ENCODE measurements at places on chromosomes 4 and X.

DNA sequence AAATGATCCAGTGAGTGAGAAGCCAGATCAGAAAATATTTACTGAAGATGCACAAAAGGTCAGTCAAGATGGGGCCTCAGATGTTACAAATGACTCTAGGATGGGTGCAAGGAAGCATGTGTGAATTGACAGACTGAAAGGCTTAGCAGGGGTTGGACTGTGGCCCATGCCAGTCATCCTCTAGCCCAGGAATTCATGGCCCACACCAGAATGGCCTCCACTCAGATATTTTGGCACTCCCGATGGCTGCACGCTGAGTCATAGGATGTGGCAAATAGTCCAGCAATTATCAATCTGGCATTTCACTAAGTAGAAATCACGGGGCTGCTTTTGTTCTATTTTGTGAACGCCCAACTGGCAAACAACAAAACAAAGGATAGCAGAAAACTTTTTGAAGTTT is 406.5 kb downstream of the IQCM start:
- DNase-seq = no peak

- no peak for DNase-seq
These were observed 226.9 kb downstream of the ARHGAP24 start for GRCh38 chr4:85701861-85702321.

DNA sequence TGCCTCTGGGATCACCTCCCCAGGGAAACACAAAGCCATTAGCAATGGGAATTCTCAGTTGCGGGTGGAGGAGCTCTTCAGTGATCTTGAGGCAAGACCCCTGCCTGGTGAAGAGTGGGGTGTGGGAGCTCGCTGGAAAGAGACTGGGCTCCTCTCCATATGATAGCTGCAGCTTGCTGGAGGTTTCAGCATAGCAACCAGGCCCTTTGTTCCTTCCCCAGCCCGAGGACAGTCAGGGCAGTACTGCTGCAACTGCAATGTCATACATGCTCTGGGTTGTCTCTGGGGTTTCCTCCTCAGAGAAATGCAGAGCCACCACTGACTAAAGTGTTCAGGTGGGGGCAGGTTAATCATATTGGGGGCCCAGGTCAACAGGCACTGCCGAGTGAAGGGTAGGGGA is 81.3 kb downstream of the ARHGAP24 start:
- no peak for DNase-seq

DNA sequence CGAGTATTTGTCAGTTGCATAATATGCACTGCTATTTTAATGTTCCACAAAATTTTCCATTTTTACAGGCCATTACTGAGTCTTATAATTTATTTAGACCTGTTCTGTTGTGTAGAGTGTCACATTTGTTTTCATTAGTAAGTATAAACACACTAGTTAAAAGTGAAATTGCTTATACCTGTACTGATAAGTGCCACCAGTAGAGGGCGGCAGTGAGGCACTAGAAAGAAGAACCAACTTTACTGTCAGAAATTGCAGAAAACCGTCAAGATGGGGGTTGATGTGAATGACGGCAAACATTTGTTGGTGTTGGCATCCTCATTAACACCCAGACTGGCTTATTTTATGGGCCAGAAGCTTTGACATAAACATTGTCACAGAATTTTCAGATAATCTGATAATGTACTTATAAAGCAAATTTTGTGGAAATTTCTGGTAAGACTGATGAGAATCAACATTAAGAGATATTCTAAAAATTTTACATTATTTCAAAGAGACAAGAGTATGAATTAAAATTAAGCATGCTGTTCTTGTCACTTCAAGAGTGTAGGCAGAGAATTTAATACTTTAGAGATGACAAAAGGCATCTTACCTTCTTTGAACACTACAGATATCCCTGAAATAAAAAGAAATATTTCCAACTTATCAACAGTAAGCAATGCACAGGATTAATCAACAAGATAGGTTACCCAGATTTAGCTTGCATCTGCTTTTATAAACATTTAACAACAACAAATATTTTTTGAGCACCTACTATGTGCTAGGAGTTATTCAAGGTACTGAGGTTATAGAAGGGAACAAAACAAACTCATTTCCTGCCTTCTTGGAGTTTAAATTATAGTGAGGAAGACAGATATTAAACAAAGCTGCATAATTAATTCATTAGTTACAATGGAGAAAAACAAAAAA is 24.9 kb downstream of the ALPK1 start:
- peak; percentile 51 for DNase-seq

- peak; percentile 4 for DNase-seq
These were observed 136.9 kb upstream of the VCX start for GRCh38 chrX:7706032-7706431.

GRCh38 chr4:142369141-142369540 is 477.0 kb downstream of the INPP4B start:
- no peak for DNase-seq

- no peak for DNase-seq
These were observed 285.9 kb downstream of the IL15 start for GRCh38 chr4:141922236-141922635.

DNA sequence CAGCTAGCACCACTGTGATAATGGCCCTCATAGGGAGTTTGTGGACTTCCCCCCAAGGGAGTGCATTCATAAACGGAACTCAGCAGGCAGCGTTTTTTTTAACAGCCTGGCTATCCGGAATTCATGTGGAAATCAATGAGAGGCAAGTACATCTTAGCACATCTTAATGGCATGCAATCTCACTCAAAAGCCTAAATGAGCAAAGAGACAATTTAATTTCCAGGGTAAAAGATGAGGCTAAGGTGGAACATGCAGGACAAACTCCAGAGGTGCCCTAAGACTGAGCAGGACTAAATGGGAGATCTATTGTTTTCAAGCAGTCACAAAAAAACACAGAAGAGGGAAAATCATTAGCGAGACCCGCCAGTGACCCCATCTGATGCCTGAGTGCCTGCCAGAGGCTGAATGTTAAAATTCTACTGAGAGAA is 243.5 kb upstream of the KCNIP4 start:
- DNase-seq = no peak

DNA sequence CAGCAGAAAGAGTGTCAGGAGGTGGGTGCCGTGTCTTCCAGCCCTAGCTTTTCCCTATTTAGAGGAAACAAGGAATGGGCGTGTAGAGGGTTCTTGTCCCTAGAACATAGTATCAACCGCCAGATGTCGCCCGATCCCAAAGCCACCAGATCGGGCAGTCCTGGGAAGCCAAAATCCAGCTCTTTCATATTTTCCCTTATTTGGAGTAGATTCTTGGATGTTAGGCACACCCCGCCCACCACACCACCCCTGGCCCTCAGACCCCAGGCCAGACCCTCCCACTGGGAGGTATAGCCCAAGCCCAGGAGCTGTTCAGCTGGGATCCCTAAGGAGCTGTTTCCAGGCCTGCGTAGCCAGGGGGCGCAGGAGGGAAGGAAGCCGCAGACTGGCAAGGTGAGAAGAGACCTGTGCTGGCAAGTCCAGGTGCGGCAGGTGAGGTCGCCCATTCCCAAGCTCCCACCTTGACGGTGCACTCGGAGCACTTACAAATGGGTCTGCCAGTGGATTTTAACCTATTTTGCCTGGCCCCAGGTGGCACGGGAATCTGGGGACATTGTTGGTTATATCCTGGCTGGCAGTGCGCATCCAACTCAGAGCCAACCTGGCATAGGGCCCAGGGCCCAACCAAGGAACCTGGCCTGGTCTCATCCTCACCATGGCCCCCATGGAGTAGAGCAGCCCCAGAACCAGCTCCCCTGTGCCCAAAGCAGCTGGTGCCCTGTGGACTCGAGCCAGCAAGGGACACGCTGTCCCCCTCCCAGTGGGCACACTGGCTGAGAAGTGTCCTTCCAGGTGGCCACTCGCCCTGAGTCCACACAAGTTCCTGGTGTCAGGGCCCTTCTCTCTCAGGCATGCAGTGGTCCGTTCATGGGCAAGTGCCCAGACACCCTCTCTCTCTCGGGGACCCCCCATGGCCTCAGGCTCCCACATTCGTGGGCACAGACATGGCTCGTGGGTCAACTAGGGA is 811 bp downstream of the FLNA start:
- peak; percentile 90 for DNase-seq

- peak; percentile 91 for DNase-seq
These were observed 122.7 kb upstream of the PSAPL1 start for GRCh38 chr4:7557456-7557855.

- DNase-seq = no peak
These were observed 8.3 kb downstream of the S100G start for GRCh38 chrX:16658284-16658683.

- no peak for DNase-seq
These were observed 170.1 kb upstream of the SCML1 start for GRCh38 chrX:17567187-17567586.

DNA sequence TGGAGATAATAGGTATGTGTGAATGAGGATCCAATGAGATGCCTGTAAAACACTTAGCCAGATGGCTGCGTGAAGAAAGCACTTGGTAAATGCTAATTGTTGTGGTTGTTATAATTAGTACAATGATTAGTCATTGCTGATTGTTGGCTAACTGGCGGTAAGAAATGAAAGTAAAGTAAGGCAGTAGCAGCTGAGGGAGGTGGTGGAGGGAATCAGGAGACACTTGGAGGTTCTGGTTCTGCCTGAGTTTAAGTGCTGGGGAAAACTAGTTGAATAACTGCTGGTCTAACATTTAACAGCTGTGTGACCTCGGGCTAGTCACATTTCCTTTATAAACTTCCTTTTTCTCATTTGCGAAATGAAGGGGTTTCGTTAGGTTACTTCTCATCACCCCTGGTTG is 30.9 kb downstream of the CD38 start:
- DNase-seq = no peak

DNA sequence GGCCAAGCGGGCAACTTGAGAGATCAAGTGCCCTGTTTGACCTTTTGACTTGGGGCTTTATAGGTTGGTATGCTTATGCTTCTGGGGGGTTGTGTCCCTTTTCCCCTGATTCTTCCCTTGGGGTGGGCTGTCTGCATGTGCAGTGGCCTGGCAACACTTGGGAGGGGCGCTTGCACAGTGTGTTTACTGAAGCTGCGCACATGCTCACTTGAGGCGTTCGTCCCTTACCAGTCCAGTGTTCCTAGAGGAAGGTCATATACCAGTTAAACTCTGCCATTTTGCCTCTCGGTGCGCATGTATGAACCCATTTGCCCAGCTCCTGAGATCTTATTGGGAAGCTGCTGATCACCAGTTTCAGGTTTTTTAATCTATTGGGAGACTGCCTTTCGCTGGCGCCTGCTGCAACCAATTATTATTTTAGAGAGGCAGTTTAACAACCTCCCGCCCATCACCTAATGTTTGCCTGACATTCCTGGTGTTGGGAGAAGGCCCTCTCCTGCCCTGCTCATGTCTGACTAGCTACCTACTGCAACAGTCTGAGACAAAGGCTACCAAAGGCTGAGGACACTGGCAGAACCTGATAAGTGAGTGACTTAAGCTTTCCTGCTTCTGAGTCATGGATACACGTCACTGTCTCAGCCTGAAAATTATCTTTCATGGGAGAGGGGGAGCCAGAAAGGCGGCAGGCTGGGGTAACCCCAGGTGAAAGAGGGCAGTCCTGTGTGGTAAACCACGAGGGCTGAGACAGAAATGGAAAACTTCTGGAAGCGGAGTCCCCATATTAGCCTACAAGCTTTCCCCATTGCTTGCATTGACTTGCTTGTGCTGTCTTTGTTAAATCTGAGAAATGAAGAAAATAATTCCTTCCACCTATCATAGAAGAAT is 97.6 kb downstream of the CPE start:
- DNase-seq = no peak

DNA sequence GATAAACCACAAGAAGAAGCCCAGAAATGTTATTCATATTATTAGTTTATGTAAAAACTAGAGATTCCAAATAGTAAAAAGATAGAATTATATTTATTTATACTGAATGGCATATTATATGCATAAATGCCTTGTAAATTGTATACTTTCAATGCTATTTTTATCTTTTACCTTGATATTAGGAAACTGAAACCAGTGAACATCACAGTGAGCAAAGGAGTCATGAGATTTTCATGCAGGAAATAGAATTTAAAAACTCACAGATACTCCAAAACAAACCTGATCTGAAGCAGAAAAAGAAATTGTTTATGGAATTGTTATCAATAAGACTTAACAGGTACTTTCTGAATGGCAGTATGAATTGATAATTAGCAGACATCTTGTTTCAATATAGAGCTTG is 207.3 kb upstream of the CENPE start:
- no peak for DNase-seq

GRCh38 chrX:69150281-69150960 is 14.8 kb downstream of the PJA1 start:
- no peak for DNase-seq

GRCh38 chr4:152613841-152614721 is 65.7 kb downstream of the TMEM154 start:
- DNase-seq = no peak

- no peak for DNase-seq
These were observed 359.6 kb upstream of the NOCT start for GRCh38 chr4:138655985-138656384.

- DNase-seq = peak; percentile 6
These were observed 55.4 kb upstream of the ESX1 start for GRCh38 chrX:104310090-104310489.

- DNase-seq = no peak
These were observed 77.0 kb downstream of the AFAP1 start for GRCh38 chr4:7862561-7863192.

DNA sequence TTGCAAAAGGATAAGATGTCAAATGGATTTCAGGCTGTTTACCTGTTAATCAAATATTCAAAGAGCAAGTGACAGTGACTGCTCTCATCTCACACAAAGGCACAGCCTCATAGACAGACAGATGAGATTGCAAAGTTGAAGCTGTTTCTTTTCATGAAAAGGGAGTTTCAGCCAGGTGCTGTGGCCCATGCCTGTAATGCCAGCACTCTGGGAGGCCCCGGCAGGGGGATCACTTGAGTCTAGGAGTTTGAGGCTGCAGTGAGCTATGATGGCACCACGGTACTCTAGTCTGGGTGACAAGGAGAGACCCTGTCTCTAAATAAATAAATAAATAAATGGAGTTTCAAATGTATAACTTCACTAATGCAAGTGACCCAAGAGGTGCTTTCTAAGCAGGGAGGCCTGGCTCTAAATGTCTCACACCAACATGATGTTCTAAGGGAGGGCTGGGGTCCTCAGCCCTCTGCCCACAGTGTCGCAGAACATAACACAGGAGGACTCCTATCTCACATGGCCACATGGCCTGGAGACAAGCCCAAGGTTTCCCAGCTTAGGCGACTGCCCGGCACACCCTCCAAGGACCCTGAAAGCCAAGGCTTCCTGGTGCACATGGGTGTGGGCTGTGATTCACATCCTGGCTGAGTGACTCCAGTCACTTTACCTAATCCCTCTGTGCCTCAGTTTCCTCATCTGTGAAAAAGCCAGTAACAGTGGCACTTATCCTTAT is 26.8 kb downstream of the PPP2R2C start:
- DNase-seq = no peak

All from umbilical cord (tissue), 2 donors.